ENCODE measurements at places on chromosomes 11 and 22.

- DNase-seq = no peak
Measured at GRCh38 chr11:2265396-2265795, 5.0 kb downstream of the ASCL2 start.

GRCh38 chr22:37502342-37503182, 16.4 kb upstream of the MFNG start:
- no peak for DNase-seq

- DNase-seq = no peak
Measured at GRCh38 chr11:133414506-133414905, 117.8 kb downstream of the OPCML start.

- no peak for DNase-seq
Measured at GRCh38 chr11:5691964-5692361, 2.4 kb downstream of the TRIM22 start.

DNA sequence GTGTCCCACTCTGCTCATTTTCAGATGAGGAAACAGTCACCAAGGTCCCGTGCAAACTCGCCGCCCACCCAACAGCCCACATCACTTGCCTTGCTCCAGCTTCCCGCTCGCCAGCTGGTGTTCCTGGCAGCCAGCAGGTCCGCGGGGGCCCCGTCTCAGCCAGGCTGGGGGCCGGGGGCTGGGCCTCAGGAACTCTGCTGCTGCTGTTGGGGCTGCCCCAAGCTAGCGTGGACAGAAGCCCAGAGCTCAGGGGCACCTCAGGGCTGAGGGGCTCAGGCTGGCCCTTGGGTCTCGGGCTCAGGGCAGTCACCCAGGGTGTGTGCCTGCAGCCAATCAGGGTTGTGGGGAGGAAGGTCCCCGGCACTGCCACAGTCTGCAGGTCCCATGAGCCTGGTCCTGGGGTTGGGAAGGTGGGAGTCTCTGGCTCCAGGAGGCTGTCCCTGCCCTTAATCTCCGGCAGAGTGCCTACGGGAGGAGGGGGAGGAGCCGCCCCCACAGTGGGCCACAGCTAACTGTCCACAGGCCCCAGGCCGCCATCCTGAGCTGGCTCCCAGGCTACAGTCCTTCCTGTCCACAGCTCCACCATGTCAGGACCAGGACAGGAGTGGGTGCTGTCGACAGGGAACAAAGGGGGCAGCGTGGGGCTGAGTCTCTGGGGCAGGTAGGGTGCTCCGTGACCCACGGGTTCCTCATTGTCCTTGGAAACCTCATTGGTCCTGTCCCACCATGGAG, 65.2 kb downstream of the ARFGAP3 start:
- DNase-seq = no peak

DNA sequence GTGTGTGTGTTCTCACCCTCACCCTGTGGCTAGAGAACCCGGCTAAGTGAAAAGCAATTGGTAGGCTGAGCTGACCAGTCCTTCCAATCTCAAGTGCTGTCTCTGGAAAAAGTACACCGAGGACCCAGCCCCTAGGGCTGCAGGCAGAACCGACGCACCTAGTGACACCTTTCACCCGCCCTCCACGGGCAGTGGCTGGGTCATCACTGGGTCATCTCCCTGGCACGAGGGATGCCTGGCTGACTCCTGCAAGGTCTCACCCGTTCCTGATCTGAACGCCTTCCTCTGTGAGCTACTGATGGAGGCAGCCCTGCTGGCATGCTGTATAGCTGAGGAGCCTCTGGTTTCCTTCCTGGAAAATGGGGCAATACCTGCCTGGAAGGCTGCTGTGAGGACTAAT, 311.5 kb downstream of the NTM start:
- no peak for DNase-seq

DNA sequence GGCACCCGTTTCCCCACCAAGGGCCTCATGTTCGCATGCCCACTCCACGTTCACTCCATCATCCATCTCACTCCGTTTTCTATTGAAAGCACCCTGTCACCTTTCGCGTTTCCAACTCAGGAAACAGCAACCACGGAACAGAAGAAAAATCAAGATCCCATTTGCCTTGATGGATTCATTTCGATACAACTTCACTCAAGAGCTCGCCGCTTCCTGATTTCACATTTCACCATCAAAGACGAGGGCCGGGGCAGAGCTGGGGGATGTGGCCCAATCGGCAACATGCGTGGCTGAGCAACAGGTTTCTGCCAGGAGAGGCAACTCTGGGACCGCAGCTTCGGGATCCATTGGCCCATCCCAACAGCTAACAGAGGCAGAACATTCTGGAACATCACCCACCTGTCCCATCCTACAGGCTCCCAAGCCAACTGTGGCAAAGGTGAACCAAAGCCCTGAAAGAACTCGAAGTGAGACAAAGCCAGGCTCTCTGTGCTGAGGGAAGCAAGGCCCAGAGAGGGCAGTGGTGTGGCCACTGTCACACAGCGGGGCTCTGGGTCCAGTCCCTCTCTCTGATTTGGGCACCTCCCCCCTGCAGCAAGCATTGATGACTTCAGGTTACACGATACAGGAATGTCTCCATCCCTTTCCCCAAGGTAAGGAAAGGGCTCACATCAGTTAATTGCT, 36.2 kb upstream of the CD5 start:
- DNase-seq = no peak

- DNase-seq = no peak
Measured at GRCh38 chr22:24772493-24773220, 1.9 kb downstream of the PIWIL3 start.

DNA sequence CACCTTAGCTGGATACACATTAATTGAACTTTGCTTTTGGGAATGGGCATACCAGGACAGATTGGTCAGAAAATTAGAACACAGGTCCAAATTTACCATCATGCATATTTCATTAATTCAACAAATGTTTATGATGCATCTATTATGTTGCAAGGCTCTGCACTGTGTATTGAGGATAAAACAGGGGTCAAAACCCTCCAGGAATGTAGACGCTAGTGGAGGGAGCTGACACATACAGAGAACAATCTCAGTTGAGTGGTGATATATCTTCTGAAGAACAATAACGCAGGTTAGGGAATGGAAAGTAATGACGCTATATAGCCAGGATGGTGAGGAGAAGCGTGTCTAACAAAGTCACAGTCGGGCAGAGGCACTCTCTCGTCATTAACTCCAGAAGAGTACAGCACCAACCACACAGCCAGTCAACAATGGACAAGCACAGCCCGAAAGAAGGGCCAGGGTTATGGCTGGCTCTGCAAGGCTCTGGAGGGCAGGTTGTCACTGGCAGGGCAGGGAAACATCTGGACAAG, 3.8 kb downstream of the FLI1 start:
- no peak for DNase-seq

DNA sequence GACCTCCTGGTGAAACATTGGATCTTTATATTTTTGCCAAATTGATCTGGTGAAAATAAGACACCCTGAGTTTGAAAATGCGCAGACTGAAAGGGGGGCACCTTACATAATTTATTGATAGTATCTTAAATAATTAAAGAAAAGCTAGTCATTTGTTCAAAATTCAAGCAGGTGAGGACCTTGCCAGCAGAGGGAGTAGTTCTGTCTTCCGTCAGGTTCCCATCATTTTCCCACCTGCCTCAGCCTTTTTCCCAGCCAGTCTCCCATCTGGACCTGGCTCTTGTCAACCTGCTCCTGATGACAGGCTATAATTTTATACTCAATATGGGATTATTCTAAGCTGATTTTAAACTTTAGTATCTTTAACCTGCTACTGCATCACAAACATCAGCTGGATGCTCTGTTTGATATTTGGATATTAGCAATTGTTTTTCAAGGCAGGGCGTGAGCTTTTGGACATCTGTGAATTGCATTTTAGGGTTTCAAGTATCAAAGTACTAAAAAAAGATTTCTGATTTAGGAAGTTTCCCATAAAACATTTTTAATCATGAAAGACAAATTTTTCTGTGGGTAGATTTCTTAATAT, 132.0 kb downstream of the ELP4 start:
- DNase-seq = no peak

GRCh38 chr11:119752946-119753345, 23.9 kb upstream of the NECTIN1 start:
- DNase-seq = no peak

DNA sequence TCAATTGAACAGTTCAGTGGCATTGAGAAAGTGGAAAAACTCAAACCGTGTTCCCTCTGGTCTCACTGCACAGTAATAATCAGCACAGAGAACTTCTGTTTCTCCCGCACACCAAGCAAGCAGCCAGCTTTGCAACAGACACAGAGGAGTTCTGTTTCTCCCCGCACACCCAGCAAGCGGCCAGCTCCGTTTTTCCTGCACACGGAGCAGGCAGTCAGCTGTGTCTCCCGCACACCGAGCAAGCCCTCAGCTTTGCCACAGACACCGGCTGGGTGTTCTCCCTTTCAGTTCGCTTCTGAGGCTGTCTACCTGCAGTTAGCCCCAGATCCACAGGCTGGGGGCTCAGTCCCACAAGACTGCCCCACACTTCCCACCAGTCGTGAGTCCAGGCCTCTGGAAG, 9.9 kb upstream of the TALDO1 start:
- DNase-seq = no peak

DNA sequence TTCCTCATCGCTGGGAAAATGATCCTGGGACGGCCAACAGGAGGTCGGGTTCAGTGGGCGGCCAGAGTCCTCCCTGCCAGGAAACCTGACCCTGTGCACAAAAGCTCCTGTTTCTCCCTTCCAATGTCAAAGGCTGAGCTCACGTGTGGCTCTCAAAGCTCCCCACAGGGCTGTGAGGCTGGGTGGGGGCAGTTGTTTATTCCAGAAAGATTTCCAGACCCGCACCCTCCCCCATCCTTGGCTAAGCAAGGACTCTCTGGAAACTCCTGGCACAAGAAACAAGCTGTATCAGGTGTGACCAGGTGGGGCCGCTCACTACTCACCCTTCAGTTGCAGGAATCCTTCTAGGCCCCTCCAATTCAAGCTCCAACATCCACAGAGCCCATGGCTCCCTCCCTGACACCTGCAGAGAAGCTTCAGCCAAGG, 131.9 kb downstream of the SHANK2 start:
- DNase-seq = no peak

DNA sequence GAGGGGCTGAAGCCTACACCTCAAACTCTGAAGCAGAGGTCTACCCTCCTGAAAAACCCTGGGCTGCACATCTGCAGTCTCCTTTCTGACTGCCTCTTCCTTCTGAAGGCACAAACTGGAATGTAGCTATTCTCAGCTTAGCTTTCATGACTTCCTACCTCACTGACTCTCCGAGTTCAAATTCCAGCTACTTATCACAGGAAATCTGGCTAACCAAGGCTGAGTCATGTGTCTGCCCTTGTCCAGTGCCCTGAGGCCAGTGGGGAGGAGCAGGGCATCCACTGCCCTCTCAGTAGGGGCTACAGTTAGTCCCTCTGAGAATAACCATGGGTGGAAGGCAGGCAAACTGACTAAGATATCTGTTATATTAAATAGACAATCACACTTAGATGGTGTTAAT, 29.2 kb downstream of the PDGFD start:
- DNase-seq = no peak

DNA sequence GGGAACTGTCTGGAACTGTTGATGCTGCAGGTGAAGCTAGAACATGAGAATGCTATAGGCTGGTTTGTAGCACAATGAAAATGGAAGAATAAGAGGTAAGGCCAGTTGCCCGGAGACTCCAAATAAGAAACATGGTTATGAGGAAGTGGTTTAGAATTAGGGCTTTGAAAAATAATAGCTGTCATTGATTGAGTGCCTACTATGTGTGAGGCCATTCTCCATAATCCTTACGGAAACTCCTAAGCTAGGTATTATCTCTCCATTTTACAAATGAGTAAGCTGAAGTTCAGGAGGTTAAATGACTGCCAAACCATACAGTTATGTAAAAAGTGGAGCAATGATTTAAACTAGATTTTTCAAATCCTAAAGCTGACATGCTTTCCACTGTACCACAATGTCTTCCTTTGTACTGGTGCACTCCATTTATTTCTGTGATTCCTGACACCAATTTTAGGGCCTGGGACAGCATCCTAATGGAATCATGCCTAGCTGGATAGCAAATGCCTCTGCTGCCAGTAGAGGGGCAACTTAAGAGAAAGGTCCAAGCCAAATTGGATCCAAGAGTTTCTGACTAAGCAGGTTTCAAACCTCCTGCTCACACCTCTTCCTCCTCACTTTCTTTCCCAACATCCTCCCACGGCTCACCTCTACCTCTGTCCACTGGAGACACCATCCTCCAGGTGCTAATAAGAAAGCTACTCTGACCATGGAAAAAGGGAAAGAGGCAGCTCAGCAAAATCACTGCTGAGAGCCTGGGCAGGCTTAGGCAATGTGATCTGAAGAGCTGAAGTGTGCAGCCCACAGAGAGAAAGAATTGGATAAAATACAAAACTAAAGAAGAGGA, 46.9 kb upstream of the PICALM start:
- DNase-seq = no peak

- no peak for DNase-seq
Measured at GRCh38 chr22:19900707-19901436, 40.7 kb upstream of the COMT start.

- DNase-seq = no peak
Measured at GRCh38 chr11:32511926-32512325, 71.7 kb upstream of the EIF3M start.

DNA sequence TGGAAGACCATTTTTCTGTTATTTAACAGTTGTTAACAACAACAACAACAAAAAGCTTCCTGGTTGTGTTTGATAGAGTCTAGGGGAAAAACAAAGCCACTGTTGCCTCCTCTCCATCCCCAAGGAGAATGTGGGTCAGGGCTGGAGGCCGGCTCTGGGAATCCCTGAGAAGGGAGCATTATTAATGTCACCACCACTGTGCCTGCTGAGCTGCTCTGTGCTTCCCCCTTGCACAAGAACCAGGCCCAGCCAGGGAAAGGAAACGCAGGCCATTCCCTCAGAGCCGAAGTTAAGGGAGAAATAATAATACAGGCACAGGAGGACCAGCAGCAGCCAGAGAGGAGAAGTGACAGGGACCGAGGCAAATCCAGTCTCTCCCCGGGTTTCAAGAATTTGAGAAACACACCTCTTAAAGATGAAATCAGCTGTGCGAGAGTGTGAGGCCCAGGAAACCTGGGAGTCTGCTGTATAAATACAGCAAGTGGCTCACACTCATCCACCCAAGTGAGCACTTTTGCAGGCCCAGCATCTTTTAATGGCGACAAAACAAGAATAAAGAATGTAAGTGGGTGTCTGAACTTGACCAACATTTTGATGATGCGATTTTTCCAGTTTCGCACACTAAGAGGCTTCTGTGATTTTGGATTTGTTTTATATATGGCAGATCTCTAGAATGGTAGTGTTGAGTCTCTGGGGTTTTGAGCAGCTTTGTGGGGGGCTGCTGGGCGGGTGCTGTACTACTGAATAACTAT, 539.2 kb downstream of the NTM start:
- no peak for DNase-seq

DNA sequence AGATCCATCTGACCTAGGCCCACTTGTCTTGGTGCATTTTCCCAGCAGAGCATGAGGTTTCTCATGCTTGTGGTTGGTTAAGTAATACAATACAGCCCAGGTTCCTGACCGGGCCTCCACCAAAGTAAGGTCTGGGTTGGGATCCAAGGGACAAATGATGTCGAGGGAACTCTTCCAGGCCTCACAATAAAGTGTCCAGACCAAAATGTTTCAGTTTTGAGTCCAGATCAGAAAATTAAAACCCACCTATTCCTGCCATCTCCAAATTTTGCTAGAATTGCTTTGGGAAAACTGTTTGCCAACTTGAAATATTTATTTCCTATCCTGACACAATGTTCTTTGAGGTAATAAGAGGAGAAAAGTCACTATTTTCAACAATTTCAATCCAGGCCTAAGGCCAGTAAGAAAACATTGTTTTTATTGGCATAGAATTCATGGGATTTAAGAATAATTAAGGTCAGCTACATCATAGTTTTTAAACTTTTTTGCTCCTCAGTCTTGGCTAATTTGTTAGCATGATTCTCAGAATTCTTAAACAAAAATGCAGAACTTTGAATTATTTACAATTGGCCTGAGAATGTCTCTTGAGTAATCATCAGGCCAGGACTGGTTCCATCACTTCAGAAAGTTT, 51.4 kb downstream of the ME3 start:
- DNase-seq = no peak

Data from stimulated activated CD4-positive, alpha-beta T cell treated with anti-CD3 and anti-CD28 coated beads, Interleukin-1b, Interleukin-23, amount 100 ng/mL, for 1 hour (primary cell).